Activated CD8-positive, alpha-beta T cell treated with anti-CD3 and anti-CD28 coated beads, Interleukin-2, amount 10 ng/mL, durations not matched to agents 7 days and 5 days (primary cell): ENCODE measurements at places on chromosomes 1 and 21. TPM values are rescaled to one million over a fixed set of nuclear protein-coding genes. Genes with fewer than 3 reads are reported as not detected.

DNA sequence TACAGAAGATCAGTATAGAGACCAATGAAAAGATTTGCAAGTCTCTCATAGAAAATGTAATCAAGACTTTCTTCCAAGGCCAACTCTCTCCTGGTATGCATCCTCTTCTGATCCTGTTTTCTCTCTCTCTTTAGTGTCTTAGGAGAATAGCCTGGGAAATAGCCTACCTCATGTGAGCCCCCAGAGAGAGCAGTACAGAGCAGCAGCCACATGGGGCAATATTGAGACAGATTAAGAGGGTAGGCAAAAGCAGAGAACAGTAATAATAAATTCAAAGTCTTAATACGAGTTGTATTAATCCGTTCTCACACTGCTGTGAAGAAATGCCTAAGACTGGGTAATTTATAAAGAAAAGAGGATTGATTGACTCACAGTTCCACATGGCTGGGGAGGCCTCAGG is 61.4 kb downstream of the RNASEL start:
- H3K27ac ChIP-seq, result no peak overlapping the region
- no peaks in the 10 kb centered on the region for H3K36me3 ChIP-seq
- DNase-seq, result no peak
- H3K4me1 ChIP-seq, result no peaks in the 10 kb centered on the region
- no peak overlapping the region for H3K4me3 ChIP-seq

- H3K36me3 ChIP-seq, result no peaks in the 10 kb centered on the region
- no peak overlapping the region for H3K4me3 ChIP-seq
- DNase-seq, result no peak
- no peaks in the 10 kb centered on the region for H3K4me1 ChIP-seq
Measured at GRCh38 chr21:38417726-38418125, 80.6 kb downstream of the ERG start.

- no peak for DNase-seq
- H3K36me3 ChIP-seq, result no peaks in the 10 kb centered on the region
- H3K27ac ChIP-seq, result no peak overlapping the region
- H3K4me1 ChIP-seq, result no peaks in the 10 kb centered on the region
- no peak overlapping the region for H3K4me3 ChIP-seq
- H3K27me3 ChIP-seq, result no peaks in the 10 kb centered on the region
Measured at GRCh38 chr1:219432191-219432606, 180.7 kb downstream of the ZC3H11B start.

- H3K27ac ChIP-seq, result no peak overlapping the region
- no peaks in the 10 kb centered on the region for H3K27me3 ChIP-seq
- no peak for DNase-seq
- H3K4me3 ChIP-seq, result no peak overlapping the region
- H3K4me1 ChIP-seq, result no peaks in the 10 kb centered on the region
Measured at GRCh38 chr21:24899138-24899537, 708.1 kb downstream of the MRPL39 start.

GRCh38 chr1:226973898-226974543 is 33.9 kb downstream of the COQ8A start:
- no peak overlapping the region for H3K4me3 ChIP-seq
- H3K36me3 ChIP-seq, result peaks cover 5% of the 10 kb centered on the region
- H3K4me1 ChIP-seq, result no peaks in the 10 kb centered on the region
- no peak for DNase-seq
- no peaks in the 10 kb centered on the region for H3K27me3 ChIP-seq

GRCh38 chr1:174922121-174922520 is 77.6 kb upstream of the CACYBP start:
- H3K27me3 ChIP-seq, result no peaks in the 10 kb centered on the region
- no peak overlapping the region for H3K27ac ChIP-seq
- H3K4me1 ChIP-seq, result no peaks in the 10 kb centered on the region
- H3K36me3 ChIP-seq, result peaks cover 7% of the 10 kb centered on the region
- DNase-seq, result no peak

GRCh38 chr1:158809862-158810261 is 21.3 kb upstream of the MNDA start:
- no peak overlapping the region for H3K4me3 ChIP-seq
- H3K36me3 ChIP-seq, result no peaks in the 10 kb centered on the region
- H3K27me3 ChIP-seq, result peaks cover 4% of the 10 kb centered on the region
- no peak for DNase-seq

GRCh38 chr21:28256837-28257236 is 735.8 kb downstream of the LTN1 start:
- H3K27ac ChIP-seq, result no peak overlapping the region
- H3K27me3 ChIP-seq, result no peaks in the 10 kb centered on the region
- H3K4me3 ChIP-seq, result no peak overlapping the region

GRCh38 chr1:147072482-147073432 is 99.5 kb downstream of the PRKAB2 start:
- peak; percentile 52 for DNase-seq
- peaks cover 38% of the 10 kb centered on the region for H3K27me3 ChIP-seq
- peaks cover 32% of the 10 kb centered on the region for H3K4me1 ChIP-seq
- H3K27ac ChIP-seq, result peak overlapping the region; percentile 35

GRCh38 chr1:4775506-4775905 is 121.1 kb downstream of the AJAP1 start:
- no peaks in the 10 kb centered on the region for H3K4me1 ChIP-seq
- H3K4me3 ChIP-seq, result no peak overlapping the region
- no peak overlapping the region for H3K27ac ChIP-seq
- no peak for DNase-seq
- no peaks in the 10 kb centered on the region for H3K27me3 ChIP-seq

- no peak for DNase-seq
- no peaks in the 10 kb centered on the region for H3K27me3 ChIP-seq
- H3K4me1 ChIP-seq, result peaks cover 60% of the 10 kb centered on the region
- H3K4me3 ChIP-seq, result no peak overlapping the region
- peak overlapping the region; percentile 99 for H3K27ac ChIP-seq
Measured at GRCh38 chr1:53411541-53412152, 47.6 kb upstream of the DMRTB1 start.

DNA sequence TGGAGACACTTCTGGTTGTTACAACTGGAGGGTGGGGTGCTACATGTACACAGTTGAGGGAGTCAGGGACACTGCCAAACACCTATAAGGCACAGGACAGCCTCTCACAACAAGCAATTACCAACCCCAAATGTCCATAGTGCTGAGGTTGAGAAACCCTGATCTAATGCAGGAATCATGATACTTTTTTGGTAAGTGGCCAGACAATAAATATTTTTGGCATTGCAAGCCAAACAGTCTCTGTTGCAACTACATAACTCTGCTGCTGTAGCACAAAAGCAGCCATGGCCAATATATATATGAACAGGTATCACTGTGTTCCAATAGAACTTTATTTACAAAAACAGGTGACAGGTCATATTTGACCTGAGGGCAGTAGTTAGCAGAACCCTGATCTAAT is 177.5 kb downstream of the ASTN1 start:
- H3K36me3 ChIP-seq, result no peaks in the 10 kb centered on the region
- no peak overlapping the region for H3K4me3 ChIP-seq
- no peaks in the 10 kb centered on the region for H3K4me1 ChIP-seq
- H3K27me3 ChIP-seq, result no peaks in the 10 kb centered on the region
- no peak for DNase-seq
- no peak overlapping the region for H3K27ac ChIP-seq

DNA sequence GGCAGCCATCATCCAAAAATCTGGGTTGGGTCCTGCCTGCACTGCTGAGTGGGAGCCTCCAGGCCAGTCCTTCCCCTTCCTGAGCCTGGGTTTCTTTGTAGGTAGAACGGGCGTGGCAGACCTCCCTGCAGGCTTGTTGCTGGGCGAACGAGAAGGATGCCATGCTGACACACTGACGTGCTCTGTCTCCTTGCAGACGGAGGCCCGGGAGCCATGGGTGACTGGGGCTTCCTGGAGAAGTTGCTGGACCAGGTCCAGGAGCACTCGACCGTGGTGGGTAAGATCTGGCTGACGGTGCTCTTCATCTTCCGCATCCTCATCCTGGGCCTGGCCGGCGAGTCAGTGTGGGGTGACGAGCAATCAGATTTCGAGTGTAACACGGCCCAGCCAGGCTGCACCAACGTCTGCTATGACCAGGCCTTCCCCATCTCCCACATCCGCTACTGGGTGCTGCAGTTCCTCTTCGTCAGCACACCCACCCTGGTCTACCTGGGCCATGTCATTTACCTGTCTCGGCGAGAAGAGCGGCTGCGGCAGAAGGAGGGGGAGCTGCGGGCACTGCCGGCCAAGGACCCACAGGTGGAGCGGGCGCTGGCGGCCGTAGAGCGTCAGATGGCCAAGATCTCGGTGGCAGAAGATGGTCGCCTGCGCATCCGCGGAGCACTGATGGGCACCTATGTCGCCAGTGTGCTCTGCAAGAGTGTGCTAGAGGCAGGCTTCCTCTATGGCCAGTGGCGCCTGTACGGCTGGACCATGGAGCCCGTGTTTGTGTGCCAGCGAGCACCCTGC is 1.4 kb downstream of the GJA4 start:
- H3K4me1 ChIP-seq, result peaks cover 3% of the 10 kb centered on the region
- H3K36me3 ChIP-seq, result no peaks in the 10 kb centered on the region
- no peak overlapping the region for H3K4me3 ChIP-seq
- H3K27me3 ChIP-seq, result peaks cover 19% of the 10 kb centered on the region
- no peak for DNase-seq
- no peak overlapping the region for H3K27ac ChIP-seq

DNA sequence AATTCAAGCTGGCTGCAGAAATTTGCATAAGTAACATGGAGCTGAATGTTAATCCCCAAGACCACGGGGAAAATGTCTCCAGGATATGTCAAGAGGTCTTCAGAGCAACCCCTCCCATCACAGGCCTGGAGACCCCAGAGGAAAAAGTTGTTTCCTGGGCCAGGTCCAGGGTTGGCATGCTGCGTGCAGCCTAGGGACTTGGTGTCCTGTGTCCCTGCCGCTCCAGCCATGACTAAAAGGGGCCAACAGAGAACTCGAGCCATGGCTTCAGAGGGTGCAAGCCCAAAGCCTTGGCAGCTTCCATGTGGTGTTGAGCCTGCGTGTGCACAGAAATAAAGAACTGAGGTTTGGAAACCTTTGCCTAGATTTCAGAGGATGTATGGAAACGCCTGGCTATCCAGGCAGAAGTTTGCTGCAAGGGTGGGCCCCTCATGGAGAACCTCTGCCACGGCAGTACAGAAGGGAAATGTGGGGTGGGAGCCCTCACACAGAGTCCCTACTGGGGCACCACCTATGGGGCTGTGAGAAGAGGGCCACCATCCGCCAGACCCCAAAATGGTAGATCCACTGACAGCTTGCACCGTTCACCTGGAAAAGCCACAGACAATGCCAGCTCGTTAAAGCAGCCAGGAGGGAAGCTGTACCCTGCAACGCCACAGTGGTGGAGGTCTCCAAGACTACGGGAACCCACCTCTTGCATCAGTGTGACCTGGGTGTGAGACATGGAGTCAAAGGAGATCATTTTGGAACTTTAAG is 222.9 kb downstream of the COP1 start:
- H3K27ac ChIP-seq, result no peak overlapping the region
- H3K4me1 ChIP-seq, result no peaks in the 10 kb centered on the region
- no peak for DNase-seq
- peaks cover 65% of the 10 kb centered on the region for H3K36me3 ChIP-seq
- no peaks in the 10 kb centered on the region for H3K27me3 ChIP-seq

DNA sequence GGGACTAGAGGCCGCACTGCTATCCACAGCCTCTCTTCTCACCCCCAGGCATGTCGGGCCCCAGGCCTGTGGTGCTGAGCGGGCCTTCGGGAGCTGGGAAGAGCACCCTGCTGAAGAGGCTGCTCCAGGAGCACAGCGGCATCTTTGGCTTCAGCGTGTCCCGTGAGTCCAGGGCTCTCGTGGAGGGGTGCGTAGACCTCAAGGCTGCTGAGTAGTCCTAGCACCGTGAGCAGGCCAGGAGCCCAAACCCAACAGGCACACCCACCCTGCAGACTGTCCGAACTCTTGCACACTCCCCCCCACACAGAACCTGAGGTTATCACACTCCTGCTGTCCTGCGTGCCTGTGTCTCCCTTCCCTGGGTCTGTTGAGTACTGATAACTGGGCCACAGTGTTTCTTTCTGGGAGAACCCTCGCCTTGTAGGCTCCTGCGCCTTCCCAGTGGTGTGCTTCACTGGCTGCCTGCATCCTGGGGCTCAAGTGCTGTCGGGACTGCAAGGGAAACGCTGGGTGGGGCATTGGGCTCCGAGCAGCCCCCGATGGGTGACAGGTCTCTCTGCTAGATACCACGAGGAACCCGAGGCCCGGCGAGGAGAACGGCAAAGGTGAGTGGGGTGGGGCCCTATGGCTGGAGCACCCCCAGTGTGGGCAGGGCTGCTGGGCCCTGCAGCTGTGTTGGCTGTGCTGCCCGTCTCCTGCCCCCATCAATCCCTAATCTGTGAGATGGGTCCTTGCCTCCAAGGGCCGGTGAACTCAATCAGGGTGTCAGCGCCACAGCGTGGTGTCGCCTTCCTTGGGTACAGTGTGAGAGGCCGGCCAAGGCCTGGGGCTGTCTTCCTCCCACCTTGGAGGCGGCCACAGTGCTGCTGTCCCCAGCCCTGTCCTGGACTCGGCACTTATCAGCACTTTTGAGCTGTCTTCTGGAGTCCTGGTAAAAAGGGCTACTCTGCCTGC is 4.0 kb upstream of the GJC2 start:
- H3K27ac ChIP-seq, result no peak overlapping the region
- peaks cover 32% of the 10 kb centered on the region for H3K4me1 ChIP-seq
- H3K36me3 ChIP-seq, result peaks cover 32% of the 10 kb centered on the region
- no peak overlapping the region for H3K4me3 ChIP-seq
- H3K27me3 ChIP-seq, result no peaks in the 10 kb centered on the region

GRCh38 chr1:81233591-81233990 is 567.1 kb upstream of the ADGRL2 start:
- DNase-seq, result no peak
- H3K4me3 ChIP-seq, result no peak overlapping the region
- H3K36me3 ChIP-seq, result no peaks in the 10 kb centered on the region
- no peaks in the 10 kb centered on the region for H3K27me3 ChIP-seq
- H3K27ac ChIP-seq, result no peak overlapping the region

GRCh38 chr1:36728846-36729245 is 246.1 kb upstream of the CSF3R start:
- H3K36me3 ChIP-seq, result no peaks in the 10 kb centered on the region
- H3K4me1 ChIP-seq, result peaks cover 6% of the 10 kb centered on the region
- H3K4me3 ChIP-seq, result no peak overlapping the region
- DNase-seq, result no peak
- H3K27me3 ChIP-seq, result peaks cover 21% of the 10 kb centered on the region

DNA sequence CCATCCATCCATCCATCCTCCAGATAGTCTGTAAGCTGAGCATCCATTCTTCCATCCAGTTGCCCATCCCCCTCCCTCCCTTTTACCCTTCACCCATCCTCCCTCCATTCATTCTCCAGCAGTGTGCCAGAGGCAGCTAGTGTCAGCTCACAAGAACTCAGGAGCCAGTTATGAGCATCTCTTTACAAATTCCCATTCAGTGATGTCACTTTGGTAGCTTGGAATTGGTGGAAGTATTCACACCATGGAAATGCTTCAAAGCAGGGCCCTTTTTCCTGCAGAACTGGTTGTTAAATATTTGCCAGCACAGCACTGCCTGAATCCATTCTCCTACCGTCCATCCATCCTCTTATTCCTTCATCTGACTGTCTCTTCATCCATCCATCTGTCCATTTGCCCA is 72.5 kb downstream of the ARHGEF10L start:
- H3K36me3 ChIP-seq, result no peaks in the 10 kb centered on the region
- no peak overlapping the region for H3K27ac ChIP-seq
- DNase-seq, result no peak
- H3K4me3 ChIP-seq, result no peak overlapping the region
- peaks cover 4% of the 10 kb centered on the region for H3K27me3 ChIP-seq

HSPA6 gene
- 1.1 TPM for total RNA-seq

TBX15 gene
- not detected for total RNA-seq

KAZN gene
- total RNA-seq, result 1.1 TPM

EPS8L3 gene
- total RNA-seq, result not detected

MPZ gene
- 2.8 TPM for total RNA-seq

ASPM gene
- 87.5 TPM for total RNA-seq
